ENCODE measurements at places on chromosomes 11 and 22.

GRCh38 chr11:70314730-70315129 is 44.2 kb downstream of the PPFIA1 start:
- DNase-seq, result no peak

DNA sequence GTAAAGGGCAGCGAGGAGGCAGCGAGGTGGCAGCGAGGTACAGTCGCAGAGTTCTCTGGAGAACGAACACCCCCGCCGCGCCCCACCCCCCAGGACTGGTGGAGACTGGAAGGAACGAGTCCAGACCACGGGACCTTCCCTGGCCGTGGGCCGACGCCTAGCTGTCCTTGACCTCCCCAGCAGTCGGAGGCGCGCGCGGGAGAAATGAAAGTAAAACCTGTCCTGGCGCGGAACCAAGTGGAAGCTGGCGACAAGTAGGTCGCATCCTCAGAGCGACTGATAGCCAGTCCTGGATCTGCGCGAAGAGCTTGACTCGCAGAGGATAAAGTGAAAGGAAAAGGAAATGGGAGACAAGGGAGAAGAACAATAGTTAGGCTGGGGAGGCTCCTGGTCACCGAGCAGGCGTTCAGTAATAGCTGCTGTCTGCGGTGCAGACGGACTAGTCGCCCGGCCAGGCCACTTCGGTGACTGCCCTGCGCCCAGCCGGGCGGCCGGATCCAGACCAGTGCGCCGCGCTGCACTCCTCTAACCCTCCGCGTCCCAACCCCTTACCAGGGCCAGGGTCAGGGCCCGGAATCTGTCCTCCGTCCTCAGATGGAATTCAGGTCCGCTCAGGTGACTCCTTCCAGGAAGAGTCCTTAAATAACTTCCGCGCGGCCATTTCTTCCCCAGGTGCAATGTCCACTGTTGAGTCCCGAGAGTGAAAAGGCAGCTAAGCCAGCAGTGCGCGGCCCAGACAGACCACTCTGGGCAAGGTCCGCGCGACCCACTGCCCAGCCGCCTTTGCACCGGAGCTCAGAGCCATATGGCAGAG is 1.9 kb upstream of the ADM start:
- DNase-seq, result peak; percentile 45

DNA sequence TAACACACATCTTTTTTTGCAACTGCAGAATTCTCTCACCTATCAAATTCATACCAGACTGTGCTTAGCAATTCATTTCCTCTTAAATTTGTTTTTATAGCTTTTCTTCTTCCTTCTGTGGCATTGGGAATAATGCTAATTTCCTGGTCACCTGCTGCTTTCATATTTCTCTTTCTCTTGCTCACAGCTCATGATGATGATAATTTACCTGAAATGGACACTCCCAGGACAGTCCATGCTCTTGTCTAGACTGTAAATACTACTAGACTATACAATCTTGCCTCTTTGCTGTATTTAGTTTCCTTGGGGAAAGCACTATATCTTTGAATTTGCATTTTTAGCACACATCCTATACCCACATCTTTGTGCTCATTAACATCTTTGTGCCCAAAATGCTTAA is 15.5 kb downstream of the CASP5 start:
- no peak for DNase-seq

GRCh38 chr11:74005721-74006517 is 3.0 kb downstream of the UCP3 start:
- no peak for DNase-seq

DNA sequence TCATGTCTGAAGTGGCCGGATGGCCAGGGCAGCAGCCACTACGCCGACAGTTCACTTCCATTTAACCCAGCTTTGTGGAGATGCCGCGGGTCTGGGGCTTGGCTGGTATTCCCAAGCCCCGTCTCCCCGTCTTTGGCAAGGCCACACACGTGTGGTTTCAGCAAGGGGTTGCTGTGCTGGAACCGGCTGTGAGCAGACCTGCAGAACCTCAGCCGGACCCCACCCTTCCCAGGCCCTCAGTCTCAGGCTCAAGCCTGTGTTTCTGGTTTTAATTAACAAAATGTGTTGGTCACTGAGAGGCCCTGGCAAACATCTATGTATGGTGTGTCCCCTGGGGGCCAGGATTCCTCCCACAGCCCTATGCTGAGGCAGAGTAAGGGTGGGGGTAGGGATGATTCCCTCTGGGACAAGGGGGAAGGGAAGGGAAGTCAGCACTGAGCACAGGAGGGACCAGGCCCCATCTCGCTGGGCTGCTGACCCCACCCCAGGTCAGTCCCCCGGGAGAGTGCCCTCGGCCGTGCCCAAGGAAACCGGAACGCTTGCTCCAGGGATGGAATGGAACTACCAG is 9.3 kb downstream of the OSBPL5 start:
- no peak for DNase-seq

- no peak for DNase-seq
Measured at GRCh38 chr22:27682437-27682836, 119.1 kb downstream of the MN1 start.

DNA sequence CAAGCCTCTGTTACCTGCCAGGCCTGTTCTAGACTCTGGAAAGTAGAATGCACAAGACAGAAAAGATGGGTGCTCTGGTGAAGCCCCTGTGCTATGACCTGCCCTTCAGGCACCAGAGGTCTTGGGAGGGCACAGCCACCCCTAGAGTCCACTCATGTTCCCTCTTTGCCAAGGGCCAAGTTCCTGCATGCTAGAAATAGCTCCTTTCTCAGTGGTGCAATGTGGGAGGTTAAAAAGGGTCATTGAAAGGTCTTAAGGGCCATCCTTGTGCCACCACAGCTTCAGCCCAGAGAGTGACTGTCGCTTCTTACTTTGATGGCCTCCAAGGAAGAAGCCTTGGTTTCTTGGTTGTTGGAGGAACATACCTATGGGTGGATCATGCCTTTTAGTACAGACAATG is 84.6 kb upstream of the PARVA start:
- DNase-seq, result no peak

DNA sequence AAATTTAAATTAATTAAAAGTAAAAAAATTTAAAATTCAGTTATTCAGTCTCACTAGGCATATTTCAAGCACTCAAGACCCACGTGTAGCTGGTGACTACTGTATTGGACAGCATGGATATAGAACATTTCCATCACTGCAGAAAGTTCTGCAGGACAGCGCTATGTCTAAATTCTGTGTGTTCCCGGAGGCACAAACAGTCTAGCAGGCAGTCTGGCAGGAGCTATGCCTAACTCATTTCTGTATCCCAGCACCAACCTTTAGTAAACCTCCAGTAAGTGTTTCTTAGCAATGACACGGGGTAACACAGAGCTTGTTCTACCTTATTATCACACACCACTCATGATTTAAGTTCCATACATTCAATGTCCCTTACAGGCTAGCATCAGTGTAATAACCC is 48.5 kb downstream of the FAM168A start:
- DNase-seq, result no peak

DNA sequence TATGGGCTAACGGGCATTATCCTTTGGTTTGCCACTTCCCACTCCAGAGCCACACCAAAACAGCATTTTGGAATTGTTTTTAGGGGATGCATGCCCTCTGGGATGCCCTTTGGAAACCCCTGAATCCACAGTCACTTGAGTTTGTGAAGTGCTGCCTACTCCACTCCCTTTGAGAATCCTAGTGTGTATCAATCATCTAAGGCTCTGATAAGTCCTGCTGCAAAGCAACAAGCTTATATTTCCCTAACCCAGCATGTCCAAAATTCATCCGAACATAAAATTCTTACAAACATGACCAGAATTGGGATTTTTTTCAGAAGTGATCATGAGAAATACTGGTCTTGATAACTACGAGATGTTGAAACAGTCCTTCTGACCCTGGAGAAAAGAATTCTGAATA is 387.9 kb downstream of the MN1 start:
- no peak for DNase-seq

- no peak for DNase-seq
Measured at GRCh38 chr11:76604626-76605241, 65.8 kb downstream of the LRRC32 start.

GRCh38 chr22:48740086-48740730 is 1087.5 kb downstream of the BRD1 start:
- DNase-seq, result no peak

DNA sequence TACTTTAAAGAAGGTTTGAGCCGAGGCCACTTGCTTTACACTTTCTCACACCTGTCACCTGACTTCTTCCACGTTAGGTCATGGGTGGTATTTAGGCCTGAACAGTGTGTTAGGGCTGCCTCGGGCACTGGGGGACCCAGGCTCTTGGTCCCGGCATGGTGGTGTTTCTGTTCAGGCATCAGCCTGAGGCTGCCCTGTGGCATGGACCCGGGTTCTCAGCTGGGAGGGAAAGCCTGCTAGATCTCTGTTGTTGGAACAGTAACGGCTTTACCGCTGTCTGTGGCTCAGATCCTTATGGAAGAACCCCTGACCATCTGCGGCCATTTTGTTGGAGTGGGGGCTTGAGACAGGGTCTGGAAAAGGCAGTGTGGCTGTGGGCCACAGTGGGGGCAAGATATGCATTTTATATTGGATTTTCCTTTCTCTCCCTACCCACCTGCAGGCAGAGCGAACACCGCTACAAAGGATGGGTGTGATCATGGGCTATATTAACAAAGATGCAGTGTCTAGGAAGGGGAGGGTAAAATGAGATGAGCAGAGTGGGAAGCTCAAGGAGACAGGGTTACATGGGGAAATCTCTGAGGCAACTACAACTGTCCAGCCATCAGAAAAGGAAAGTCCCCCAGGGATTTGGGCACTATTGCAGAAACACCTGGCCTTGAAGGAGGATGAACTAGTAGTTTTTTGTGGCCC is 1.6 kb upstream of the KCNJ11 start:
- no peak for DNase-seq

DNA sequence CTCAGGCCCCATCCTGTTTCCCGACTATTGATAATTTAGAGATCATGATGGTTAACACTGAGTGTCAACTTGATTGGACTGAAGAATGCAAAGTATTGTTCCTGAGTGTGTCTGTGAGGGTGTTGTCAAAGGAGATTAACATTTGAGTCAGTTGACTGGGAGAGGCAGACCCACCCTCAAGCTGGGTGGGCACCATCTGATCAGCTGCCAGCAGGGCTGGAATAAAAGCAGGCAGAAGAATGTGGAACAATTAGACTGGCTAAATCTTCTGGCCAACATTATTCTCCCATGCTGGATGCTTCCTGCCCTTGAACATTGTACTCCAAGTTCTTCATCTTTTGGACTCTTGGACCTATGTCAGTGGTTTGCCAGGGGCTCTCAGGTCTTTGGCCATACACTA is 1170.0 kb upstream of the CNTN5 start:
- no peak for DNase-seq

GRCh38 chr11:35525501-35526175 is at the start of gene PAMR1:
Gene PAMR1, minus strand, starts transcription at chr11:35525616. Its CDS starts 31 bp downstream, at chr11:35525585.
- no peak for DNase-seq

DNA sequence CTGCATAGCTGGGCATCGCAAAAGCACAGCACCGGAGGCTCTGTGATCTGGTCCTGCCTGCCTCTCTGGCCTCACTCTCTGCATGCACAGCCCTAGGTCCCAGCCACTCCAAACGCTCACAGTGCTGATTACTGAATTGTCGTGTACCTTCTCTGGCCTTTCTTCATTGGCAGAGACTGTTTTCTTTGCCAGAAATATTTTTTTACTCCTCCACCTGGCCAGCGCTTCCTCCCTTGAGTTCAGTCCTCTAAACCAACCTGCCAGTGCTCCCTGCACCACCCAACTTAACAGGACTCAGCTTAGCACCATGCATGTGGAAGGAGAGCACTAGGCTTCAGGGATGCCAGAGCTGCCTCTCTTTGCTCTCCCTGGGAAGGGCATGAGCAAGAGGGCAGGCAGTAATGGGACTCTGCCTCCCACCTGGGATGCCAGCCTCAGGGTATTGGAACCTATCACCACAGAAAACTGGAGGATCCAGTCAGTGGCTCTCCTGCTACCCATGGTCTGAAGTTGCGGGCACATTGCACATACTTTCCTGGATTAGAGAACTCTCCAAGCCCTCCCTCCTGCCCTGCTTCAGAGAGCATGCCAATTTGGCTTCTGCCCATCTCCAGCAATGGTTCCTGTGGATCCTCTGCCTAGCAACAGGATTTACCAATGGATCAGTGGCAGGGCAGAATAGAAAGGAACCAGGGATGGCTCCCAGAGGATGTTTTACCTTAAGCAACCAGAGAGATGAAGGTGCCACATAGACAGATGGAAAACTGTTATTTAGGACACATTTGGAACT is 37.0 kb upstream of the GNAZ start:
- DNase-seq, result no peak

DNA sequence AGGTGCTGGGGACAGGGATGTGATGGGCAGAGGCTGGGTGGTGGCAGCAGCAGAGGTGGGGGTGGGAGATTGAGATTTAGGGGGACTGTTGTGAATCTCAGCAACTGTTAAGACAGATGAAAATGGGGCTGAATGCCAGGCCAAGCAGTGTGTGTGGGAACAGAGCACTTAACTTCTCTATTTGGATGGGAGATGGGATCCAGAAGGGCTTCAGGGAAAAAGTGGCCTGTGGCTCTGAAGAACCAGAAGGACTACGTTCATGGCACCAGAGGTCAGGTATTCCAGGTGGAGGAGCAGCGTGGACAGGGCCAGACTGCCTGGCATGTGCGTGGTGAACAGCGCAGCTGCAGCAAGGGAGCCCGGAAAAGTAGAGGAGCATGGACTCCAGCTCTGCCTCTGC is 82.6 kb upstream of the SYT13 start:
- no peak for DNase-seq

DNA sequence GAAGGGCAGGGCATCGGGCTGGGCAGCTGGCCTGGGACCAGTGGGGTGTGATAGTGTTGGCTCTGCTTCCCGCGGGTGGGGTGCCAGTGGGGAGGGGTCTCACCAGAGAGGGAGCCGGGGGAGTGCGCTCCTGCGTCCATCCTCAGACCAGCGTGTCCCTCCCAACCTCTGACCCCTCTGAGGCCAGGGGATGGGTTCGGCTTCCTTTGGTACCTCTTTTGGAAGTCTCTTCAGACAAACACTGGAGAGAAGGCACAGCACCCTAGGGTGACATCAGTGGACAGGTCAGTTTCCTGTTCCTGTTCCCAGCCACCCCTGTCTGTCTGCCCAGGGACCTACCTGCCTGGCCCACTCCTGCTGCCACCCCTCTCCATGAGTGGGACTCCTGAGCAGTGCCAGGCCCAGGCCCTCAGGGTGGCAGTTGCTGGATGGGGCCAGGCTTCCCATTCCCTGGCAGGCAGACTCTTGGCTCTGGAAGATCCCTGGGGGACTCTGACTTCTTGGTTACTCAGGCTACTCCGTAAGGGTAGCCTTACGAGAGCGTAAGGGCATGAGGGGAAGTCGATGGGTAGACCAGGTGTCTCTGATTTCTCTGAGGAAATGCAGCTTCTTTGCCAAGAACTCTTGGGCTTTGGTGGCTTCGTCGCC is 2.6 kb downstream of the TAGLN start:
- no peak for DNase-seq

GRCh38 chr11:117795638-117796455 is 1.2 kb downstream of the DSCAML1 start:
- no peak for DNase-seq
